H4 (cell line): ENCODE measurements at places on chromosomes 11 and 22.

- peak; percentile 12 for DNase-seq
Measured at GRCh38 chr11:108511851-108512474, 13.8 kb upstream of the POGLUT3 start.

DNA sequence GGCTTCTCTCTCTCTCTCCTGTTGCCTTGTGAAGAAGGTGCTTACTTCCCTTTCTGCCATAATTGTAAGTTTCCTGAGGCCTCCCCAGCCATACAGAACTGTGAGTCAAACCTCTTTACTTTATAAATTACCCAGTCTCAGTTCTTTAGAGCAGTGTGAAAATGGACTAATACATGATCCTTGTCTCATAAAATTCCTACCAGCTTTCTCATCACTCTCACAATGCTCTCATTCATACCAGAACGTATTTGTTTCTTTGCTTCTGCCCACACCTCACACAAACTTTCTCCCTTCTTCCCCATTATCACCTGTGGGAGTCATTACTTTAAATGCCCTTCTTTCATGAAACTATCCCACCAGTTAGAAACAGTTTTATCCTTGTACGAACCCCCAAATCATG, 62.7 kb upstream of the ARHGAP42 start:
- no peak for DNase-seq

GRCh38 chr22:36493690-36494110, 12.3 kb upstream of the TXN2 start:
- no peak for DNase-seq

GRCh38 chr22:36999463-36999862, 19.8 kb downstream of the TST start:
- DNase-seq, result no peak

DNA sequence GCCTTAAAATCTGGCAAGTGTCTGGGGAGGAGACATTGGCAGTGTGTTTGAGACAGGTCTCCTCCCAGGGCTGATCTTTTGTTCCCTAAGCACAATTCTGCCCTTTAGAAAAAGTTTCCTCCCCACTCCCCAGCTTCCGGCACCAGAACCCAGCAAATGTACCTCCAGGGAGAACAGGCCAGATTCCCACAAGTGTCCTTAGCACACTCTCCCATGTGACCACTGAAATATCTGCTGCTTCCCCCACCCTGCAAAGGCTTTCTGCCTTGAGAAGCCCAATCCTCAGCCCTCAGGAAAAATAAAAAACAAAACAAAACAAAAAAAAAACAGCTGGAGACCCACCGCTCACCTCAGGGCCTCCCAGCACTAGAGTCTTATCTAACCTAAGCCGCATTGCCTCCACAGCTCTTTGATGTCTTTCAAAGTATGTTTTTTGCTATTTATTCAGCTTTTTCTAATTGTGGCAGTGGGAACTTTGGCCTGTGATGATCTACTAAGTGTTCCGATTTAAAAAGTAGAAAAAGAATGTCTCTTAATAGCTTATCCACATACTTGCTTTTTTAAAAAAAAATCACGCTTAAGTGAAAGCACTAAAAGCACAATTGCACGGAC, 29.0 kb upstream of the FBLN1 start:
- DNase-seq, result no peak

- DNase-seq, result no peak
Measured at GRCh38 chr22:27218012-27218920, 560.9 kb downstream of the MIAT start.

- peak; percentile 98 for DNase-seq
Measured at GRCh38 chr11:120432056-120433018, 79.2 kb upstream of the GRIK4 start.

- no peak for DNase-seq
Measured at GRCh38 chr11:5837695-5838094, 4.0 kb downstream of the OR52E6 start.

- peak; percentile 92 for DNase-seq
Measured at GRCh38 chr11:75328426-75329277, 22.8 kb downstream of the ARRB1 start.

DNA sequence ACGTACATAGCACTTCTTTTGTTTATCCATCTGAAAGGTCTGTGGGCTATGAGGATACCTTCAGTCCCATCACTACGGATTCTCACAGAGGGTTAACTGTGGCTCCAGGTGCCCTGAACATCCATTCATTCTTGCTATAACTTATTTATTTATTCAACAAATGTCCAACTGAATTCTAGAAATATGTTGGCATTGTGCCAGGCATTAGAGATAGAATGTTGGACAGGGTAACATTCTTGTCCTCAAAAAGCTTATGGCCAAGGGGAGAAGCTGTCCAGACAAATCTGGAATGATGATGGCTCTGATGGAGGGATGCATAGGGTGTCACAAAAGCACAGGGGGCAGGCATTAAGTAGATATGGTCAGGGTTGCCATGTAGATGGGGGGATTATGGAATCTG, 8.4 kb downstream of the OLFML1 start:
- DNase-seq, result no peak

GRCh38 chr22:50728523-50728931, 9.5 kb upstream of the ACR start:
- DNase-seq, result no peak

DNA sequence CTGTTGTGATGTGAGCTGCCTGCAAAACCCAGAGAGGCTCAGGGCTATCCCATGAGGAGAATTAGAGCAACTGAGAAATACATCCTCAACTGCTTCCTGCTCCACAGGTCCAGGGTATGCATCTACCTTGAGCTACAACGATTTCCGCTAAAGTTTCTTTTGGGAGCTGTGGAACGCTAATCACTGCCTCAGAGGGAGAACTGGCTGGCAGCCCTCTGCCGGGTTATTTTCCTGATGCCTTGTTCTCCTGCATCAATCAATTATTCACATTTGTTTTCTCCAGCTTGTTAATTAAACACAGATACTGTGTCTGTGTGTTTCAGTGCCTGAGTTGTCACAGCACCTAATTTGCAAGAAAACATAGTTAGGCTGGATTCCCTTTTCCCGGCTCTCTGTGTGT, 211.1 kb upstream of the PLET1 start:
- DNase-seq, result no peak

GRCh38 chr22:18109410-18110193, 1.0 kb upstream of the TUBA8 start:
- DNase-seq, result no peak

GRCh38 chr11:114783805-114784204, 105.5 kb downstream of the NXPE2 start:
- no peak for DNase-seq

GRCh38 chr11:75931124-75931523, 116.1 kb downstream of the UVRAG start:
- no peak for DNase-seq

DNA sequence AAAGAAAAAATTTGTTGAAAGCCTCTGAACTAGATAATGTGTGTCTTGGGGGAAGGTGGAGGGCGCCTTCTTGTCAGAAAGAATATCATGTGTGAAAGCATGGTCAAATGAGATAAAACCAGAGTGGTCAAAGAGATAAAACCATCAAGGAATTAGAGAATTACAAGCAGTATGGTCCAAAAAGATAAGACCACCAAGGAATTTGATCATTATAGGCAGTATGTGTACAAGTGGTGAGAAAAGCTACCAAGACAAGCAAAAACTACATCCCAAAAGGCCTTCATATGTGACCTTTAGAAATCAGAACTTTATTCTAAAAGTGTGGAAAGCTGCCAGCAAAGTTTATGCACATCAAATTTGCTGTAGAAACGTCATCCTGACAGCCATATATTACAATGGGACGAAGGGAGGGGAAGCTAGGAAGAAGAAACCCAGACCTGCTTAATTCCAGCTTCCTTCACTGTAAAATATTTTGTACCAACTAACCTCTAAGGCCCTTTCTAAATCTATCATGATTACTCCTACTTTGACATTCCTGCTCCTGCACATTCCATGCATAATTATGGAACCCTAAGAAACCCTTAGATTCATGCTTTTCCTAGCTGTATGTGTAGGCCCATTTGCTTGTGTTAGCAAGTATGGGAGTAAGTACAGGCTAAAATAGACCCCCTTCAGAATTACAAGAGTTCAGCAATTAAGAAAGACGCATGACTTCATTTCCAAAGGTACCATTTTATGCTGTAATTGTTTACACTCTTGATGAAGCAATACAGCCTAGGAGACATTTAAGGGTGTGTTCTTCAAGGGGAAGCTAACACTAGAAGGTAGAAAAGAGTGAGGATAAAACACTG, 51.6 kb downstream of the LGR4 start:
- DNase-seq, result no peak

- no peak for DNase-seq
Measured at GRCh38 chr11:48150213-48150612, 66.4 kb upstream of the OR4B1 start.

DNA sequence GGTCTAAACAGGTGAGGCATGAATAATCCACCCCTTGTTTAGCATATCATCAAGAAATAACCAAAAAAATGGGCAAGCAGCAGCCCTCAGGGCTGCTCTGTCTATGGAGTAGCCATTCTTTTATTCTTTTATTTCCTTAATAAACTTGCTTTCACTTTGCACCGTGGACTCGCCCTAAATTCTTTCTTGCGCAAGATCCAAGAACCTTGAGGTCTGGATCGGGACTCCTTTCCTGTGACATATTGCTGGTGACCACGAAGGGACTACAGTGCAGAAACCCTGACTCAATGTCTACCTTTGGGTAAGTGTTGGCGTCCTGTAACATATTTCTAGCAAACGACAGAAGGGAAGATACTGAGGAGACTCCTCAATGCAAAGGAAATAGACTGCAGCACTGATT, 1099.2 kb downstream of the FAM181B start:
- DNase-seq, result no peak

GRCh38 chr11:126658306-126659056, 303.0 kb downstream of the ST3GAL4 start:
- DNase-seq, result no peak

DNA sequence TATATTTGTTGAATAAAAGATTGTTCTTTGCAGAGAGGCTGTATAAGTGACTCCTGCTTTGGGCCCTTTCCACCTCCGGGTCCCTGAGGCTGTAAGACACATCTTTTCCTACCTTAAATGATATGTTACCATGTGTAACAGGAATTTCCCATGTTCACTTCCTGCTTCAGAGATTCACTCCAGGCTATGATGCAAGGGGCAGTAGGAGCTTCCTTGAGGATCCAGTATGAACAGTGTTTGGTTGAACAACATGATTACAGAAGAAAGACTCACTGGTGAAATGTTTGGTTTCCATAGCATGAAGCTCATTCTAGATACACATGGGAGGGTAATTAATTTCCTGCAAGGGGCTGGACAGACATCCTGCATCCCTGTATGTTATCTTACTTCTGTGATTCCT, 25.6 kb upstream of the ZDHHC13 start:
- no peak for DNase-seq

- DNase-seq, result peak; percentile 92
Measured at GRCh38 chr11:13440100-13440855, 22.7 kb downstream of the BTBD10 start.

DNA sequence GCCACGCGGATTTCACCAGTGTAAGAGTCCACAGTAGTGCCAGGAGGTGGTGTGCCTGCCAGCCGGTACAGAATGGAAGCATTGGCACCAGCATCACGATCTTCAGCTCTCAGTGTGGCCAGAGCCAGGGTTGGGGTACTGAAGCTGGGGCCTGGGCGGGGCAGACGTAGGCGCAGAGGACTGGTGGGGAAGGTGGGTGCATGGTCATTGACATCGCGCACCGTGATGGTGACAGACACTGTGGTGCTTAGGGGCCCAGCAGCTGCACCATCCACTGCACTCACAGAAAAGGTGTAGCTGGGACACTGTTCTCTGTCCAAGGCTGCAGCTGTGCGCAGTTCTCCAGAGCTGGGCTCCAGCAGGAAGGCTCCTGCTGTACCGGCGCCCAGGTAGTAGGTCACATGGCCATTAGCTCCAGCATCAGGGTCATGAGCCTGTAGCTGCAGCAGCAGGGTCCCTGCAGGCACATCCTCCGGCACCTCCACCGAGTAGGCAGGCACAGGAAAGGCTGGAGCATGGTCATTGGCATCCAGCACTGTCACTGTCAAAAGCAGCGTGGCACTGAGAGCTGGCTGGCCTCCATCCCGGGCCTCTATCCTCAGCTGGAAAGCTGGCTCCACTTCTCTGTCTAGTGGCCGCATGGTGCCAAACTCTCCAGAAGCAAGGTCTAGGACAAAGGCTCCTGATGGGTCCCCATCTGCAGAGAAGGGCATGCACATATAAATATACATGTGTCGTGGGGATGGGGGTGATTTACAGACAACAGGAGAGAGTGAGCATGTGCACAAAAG, 7.9 kb upstream of the TPP1 start:
- DNase-seq, result no peak

GRCh38 chr22:28435982-28436381, 243.7 kb downstream of the TTC28 start:
- no peak for DNase-seq

DNA sequence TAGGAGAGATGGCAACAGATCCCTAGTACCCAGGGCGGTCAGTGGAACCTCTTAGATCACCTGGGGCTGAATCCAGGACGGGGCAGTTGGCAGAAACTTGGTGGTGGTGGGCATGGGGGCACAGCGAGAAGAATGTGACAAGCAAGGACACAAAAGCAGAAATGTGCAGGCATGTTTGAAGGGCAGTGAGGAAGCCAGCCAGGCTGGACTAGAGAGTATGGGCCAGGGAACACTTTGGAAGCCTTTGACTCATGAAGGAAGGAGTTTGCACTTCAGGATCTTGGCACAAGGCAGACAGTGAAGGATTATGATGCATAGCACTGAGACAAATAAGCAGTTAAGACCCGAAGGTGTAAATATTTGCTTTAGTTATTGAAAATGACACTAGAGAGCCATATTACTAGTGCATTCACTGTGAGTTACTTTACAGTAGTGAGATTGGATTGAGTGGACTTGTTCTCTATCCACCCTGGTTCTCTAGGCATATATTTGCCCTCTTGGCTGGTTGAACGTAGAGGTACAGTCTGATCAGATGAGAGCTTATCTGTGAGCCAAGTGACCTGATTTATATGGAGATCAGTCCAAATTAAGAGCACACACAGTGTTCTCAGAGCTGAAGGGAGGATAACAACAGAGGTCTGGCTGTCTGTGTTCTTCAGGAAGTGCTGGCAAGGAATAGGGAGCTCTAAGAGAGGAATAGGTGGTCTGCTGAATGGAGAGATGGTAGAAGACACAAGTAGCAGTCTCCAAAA, 210.4 kb downstream of the SNX19 start:
- DNase-seq, result no peak

DNA sequence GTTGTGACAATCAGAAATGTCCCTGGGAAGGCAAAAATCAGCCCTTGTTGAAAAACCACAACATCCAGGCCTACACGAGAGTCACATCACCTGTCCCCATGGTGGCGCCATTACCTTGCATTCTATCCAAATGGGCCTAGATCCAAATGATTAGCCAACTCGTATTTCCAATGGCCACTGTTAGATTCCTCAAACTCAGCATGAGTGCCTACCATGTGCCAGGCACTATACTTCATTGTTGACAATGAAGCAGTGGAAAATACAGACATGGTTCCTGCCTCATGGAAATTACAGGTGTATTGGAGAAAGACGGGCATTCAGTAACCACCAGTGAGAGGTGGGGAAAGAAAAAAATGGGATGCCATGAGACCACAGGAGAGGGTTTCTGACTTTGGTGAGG, 29.8 kb upstream of the CREB3L1 start:
- peak; percentile 52 for DNase-seq
